Stimulated activated CD8-positive, alpha-beta memory T cell treated with anti-CD3 and anti-CD28 coated beads, Interleukin-12 subunit alpha, Interleukin-12 subunit beta, amount 100 ng/mL, for 4 hours (primary cell): ENCODE measurements at places on chromosomes 16 and 17.

DNA sequence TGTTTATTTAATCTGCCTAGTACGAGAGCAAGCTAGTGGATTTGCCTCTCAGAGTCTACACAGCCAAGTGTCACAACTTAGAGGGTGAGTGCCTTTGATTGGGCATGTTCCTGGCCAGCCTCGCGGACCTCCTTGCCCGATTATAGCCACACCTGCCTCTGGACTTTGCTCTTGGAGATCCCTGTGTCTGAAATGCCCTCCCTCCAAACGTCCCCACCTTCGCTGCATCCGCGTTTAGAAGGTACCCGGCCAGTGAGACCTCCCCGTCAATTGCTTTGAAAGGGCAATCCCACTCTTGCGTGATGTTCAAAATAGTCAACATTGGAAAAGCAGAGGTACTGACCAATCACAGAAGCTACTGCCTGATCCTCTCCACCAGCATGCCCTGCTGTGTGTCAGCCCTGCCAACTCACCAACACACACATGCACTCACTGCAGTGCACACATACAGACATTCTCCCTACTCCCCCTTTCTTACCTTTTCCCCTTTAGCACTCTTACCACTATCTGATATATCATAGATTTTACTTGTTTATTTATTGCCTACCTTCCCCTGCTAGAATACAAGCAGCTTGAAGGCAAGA, 6.5 kb upstream of the SDK2 start:
- no peak for DNase-seq

- DNase-seq, result no peak
These were observed 77.6 kb upstream of the FOXF1 start for GRCh38 chr16:86432691-86433090.

GRCh38 chr17:32490101-32490482, 3.3 kb downstream of the CDK5R1 start:
- no peak for DNase-seq

- DNase-seq, result no peak
These were observed 7.9 kb upstream of the SPHK1 start for GRCh38 chr17:76376318-76377133.

GRCh38 chr17:43907998-43908721, 824 bp upstream of the MPP2 start:
- DNase-seq, result peak; percentile 24

DNA sequence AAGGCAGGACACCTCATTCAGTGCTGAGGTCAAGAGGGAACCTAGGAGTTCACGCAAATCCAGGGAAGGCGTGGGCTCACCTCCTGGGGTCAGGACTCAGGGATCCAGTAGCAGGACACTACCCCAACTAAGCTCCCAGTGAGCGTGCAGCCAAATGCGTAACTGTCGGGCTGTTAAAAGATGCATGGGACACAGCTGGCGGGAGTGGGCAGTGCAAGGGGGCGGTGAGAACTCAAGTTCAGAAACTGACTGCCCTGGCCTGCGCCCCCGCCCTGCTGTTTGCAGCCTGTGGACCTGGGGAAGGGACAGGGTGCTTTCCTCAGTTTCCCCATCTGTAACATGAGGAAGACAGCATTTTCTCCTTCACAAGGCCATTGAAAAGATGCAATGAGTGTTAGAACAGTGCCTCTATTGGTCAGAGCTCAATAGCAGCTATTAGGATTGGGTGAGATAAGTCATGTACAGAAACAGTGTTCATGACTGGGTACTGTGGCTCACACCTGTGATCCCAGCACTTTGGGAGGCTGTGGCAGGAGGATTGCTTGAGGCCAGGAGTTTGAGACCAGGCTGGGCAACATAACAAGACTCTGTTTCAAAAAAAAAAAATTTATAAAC, 20.2 kb downstream of the CDIPT start:
- no peak for DNase-seq

DNA sequence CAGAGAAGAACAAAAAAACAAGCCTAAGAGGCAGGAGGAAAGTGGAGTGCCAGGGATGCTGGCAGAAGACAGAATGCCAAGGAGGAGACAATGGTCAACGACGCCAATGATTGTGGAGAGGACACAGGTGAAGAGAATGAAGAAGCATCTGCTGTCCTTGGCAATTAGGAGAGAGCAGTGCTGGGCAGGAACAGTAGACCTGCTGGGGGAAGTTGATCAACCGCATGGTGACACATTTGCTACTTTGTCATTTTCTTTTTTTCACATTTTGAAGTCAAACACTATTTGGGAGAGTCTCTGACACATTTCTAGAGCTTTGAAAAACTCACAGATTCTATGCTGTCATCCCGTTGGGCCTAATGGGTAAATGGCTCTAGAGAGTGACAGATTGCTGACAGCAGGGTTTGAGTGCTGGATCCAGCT, 1.1 kb upstream of the PIK3R6 start:
- no peak for DNase-seq

DNA sequence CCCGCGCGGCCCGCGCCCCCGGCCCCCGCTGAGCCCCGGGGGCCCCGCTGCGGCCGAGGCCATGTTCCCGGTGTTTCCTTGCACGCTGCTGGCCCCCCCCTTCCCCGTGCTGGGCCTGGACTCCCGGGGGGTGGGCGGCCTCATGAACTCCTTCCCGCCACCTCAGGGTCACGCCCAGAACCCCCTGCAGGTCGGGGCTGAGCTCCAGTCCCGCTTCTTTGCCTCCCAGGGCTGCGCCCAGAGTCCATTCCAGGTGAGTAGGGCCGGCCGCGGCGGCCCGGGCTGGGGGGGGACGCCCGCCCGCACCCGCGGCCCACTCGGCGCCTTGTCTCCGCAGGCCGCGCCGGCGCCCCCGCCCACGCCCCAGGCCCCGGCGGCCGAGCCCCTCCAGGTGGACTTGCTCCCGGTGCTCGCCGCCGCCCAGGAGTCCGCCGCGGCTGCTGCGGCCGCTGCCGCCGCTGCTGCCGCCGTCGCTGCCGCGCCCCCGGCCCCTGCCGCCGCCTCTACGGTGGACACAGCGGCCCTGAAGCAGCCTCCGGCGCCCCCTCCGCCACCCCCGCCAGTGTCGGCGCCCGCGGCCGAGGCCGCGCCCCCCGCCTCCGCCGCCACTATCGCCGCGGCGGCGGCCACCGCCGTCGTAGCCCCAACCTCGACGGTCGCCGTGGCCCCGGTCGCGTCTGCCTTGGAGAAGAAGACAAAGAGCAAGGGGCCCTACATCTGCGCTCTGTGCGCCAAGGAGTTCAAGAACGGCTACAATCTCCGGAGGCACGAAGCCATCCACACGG, 504 bp downstream of the MAZ start:
- DNase-seq, result no peak

DNA sequence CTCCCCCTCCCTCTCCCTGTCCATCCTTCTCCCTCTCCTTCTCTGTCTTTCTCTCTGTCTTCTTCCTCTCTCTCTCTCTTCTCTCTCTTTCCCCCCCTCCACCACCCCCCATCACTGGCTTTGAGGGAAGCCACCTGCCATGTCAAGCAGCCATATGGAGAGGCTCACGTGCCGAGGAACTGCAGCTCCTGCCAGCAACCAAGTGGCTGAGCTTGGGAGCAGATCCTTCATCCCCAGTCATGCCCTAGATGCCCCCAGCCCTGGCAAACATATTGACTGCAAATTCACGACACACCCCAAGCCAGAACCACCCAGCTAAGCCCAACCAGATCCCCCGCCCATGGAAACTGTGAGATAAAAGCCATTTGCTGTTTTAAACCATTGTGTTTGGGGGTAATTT, 40.9 kb upstream of the RBFOX3 start:
- no peak for DNase-seq

- DNase-seq, result no peak
These were observed 18.8 kb upstream of the FAAP100 start for GRCh38 chr17:81570964-81571363.

- DNase-seq, result no peak
These were observed 381.6 kb upstream of the ASIC2 start for GRCh38 chr17:33674685-33675084.

GRCh38 chr17:8695916-8696415, 48.7 kb downstream of the CCDC42 start:
- no peak for DNase-seq

GRCh38 chr17:41725134-41725533, 9.3 kb downstream of the HAP1 start:
- DNase-seq, result no peak
